EL (cell line): ENCODE measurements at places on chromosomes 6 and 20.
A peak's percentile ranks its signal among the peaks of the same experiment; 100 is the strongest.

DNA sequence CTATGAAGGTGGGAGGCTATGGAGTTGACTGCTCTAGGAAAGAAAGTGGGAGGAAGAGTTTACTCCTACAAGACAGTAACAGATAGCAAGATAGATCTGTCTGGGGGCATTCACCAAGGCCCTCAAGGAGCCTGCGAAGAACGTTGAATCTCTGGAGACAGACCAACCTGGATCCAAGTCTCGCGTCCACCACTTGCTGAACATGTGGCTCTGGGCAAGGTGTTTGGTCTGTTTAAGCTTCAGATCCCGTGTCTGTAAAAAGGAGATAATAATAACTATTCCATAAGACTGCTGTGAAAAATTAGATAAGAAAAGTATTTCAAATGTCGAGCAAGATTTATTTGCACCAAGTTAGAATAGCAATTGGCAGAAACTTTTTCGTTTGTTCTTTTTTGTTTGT lies 8.1 kb upstream of the EEF1A1 start:
- no peak for DNase-seq

GRCh38 chr6:153092082-153093013 lies 38.7 kb downstream of the RGS17 start:
- DNase-seq = peak; percentile 68

- DNase-seq = no peak
Measured at GRCh38 chr6:142376115-142376514, 74.3 kb downstream of the ADGRG6 start.

GRCh38 chr6:137486416-137486815 lies 7.8 kb downstream of the OLIG3 start:
- DNase-seq = no peak

- DNase-seq = no peak
Measured at GRCh38 chr20:63132715-63133471, 83.0 kb downstream of the YTHDF1 start.

DNA sequence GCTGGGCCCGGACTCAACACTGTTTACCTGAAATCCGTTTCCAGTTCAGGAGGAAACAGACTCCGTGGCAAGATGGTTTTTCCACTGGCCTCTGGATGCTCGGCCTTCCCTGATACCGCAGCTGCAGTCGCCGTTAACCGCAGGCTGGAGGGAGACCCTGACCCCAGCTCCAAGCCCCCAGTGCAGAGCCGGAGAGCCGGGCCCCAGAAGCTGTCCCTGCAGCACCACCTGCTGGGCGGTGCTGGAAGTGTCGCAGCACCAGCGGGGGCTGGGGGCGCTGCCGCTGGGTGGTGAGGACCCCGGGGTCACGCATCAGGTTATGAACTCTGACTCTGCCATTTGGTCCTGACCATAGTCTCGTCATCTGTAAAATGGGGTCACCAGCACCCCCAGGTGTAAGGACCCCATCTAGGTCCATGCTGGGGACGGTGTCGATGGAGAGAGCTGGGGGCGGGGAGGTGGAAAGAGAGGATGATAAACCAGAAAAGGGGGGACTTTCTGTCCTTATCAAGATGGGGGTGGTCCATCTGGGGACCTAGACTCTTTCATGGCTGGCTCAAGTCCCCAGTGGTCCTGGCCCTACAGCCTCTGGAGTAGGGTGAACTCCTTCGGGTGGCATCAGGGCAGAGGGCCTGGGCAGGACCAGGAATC lies 20.8 kb upstream of the CHRNA4 start:
- DNase-seq = no peak

GRCh38 chr6:14873101-14873500 lies 372.8 kb upstream of the JARID2 start:
- no peak for DNase-seq

DNA sequence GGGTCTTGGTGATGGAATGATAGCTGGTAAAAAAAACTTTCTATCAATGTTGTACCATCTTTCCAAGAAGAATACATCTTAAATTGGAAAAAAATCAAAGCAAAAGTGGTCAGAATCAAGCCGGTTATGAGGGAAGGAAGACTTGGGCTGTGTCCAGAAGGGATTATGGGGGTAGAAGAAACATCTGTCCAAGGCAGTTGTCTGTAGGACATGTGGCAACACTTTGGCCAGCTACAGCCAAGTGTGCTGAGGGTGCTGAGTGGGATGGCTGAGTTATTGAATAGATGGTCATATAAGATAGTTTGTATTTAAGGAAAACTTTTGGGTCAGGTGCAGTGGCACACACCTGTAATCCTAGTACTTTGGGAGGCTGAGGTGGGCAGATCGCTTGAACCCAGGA lies 38.4 kb downstream of the INSM1 start:
- DNase-seq = no peak

- DNase-seq = no peak
Measured at GRCh38 chr6:147577488-147577887, 69.0 kb downstream of the SAMD5 start.

DNA sequence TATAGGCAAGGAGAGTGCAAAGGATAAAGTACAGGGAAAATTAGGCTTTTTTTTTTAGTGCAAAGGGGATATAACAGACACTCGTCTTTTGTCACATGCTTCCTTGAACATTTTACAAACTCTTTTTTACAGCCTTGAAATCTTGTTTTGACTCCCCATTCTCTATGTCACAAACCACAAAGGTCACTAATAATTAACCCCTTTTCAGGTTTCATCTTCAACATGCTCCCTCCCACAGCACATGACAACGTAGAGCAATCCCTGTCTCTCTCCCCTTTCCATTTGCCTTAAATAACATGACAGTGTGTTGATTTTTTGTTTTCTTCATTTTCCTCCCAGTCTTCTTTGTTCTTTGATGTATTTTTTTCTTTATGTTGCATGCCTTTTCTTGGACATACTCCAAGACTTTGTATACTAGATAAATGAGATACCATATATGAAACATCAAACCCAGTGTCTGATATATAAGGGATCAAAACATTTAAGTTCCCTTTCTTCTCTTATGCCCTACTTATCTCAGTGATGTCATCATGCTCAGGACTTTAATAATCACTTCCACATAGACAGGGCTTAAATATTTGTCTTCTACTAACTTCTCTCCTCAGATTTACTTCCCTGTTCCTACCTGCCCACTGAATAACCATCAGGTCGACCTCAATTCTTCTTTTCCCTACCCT lies 378.7 kb upstream of the HSF2 start:
- no peak for DNase-seq

- peak; percentile 59 for DNase-seq
Measured at GRCh38 chr6:1613688-1614447, 4.2 kb downstream of the FOXC1 start.

DNA sequence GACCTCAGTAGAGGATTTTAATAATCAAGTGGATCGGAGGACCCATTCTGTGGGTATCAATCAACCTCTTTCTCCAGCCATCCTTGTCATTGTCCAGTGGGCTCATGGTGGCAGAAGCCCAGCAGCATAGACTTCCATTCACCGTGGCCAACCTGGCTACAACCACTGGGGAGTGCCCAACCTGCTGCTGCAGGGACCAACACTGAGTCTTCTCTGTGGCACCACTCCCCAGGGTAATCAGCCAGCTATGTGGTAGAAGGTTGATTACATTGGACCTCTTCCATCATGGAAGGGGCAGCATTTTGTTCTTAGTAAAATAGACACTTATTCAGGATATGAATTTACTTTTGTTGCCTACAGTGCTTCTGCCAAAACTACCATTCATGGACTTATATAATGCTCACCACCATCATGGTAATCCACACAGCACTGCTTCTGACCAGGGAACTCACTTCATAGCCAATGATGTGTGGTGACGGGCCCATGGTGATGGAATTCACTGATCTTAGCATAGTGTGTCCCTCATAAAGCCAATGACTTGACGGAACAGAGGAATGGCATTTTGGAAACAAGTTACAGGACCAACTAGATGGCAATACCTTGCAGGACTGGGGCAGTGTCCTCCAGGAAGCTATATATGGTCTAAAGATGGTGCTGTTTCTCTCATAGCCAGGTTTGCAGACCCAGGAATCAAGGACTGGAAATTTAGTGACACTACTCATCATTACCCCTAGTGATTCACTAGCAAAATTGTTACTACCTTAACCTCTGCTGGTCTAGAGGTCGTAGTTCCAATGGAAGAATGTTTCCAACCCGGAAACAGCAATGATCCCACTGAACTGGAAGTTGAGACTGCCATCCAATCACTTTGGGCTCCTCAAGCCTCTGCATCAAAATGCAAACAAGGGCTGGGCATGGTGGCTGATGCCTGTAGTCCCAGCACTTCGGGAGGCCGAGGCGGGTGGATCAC lies 7.6 kb downstream of the CD24 start:
- no peak for DNase-seq

GRCh38 chr6:9250852-9251251 lies 815.5 kb upstream of the SLC35B3 start:
- peak; percentile 49 for DNase-seq

DNA sequence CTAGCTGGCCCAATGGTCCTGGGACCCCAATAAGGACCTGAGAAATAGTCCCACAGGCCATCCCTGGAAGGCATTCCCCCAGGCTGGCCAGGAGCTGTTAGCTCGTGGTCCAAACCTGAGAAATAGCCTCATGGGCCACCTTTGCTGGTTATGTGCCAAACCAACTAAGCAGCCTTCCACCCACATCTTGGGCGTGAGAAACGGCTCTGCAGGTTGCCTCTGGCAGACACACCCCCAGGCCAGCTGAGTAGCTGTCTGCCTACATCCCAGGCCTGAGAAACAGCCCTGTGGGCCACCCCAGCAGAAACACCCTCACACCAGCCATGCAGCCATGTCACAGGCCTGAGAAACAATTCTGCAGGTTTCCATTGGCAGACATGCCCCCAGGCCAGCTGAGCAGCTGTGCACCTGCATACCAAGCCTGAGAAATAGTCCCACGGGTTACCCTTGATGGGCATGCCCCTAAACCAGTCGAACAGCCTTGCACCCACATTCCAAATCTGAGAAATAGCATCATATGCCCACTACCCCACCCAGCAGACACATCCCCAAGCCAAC lies 567.8 kb upstream of the ID4 start:
- DNase-seq = no peak

GRCh38 chr20:58645412-58645968 lies 5.6 kb upstream of the STX16 start:
- peak; percentile 26 for DNase-seq

DNA sequence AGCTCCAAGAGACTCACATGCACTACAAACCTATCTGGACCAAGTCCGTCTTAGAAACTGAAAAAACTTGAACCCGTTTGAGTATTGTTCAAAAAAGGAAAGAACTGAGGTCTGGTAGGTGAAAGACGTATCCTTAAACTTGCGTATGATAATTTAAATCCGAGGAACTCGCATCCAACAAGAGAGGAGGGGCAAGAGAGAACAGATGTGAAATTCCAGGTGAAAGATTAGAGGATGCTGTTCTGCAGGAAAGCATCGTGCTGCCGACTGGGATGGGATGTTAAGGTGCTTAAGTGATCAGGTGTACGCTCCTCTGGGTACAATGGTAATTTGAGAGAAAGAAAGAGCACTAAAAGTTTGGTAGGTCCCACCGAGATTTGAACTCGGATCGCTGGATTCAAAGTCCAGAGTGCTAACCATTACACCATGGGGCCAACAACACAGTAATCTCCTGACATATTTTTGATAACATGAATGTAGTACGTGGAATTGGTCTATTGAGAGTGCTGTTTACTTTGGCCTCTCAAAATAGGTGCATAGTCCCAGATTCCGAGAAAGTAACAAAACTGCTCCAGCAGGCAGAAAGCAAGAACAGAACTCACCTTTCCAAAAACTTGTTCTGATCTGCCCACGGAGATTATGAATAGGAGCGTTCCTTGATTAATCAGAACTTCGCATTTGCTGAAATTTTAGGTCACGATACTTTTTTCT lies 53.5 kb upstream of the BTN3A2 start:
- DNase-seq = peak; percentile 84

- DNase-seq = no peak
Measured at GRCh38 chr6:142651384-142651783, 293.6 kb downstream of the HIVEP2 start.

DNA sequence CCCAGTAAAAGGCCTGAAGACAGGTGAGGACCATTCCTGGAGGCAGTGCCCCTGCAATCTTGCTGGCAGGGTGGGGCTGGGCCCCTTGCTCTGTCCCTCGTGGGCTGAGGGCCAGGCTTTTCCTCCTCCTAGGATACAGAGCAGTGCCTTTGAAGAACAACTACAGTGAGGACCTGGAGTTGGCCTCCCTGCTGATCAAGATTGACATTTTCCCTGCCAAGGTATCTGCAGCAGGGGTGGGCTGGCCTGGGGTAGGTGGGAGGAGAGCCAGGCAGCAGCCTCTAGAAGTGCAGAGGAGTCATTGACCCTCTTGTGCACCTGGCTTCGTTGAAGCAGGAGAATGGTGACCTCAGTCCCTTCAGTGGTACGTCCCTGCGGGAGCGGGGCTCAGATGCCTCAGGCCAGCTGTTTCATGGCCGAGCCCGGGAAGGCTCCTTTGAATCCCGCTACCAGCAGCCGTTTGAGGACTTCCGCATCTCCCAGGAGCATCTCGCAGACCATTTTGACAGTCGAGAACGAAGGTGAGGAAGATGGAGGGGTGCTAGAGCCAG lies 36.5 kb downstream of the PLCG1 start:
- no peak for DNase-seq

DNA sequence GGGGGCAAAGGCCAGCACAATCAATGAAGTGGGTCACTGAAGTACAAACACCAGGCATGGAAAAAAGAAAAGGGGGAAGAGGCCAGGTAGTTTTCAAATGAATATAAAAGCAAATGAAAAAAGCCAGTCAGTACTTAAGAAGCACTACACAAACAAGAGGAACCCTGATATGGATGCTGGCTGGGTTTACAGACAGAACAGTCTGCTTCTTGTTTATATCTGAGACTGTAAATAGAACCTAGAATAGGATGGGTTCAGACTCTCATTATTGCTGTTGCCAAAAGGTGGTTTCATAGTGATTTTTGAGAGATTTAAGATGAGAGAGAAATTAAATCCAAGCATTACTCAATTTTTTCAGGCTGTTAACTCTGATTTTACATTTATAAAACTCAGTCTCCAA lies 24.1 kb downstream of the USP45 start:
- no peak for DNase-seq

GRCh38 chr6:154921482-154921881 lies 73.6 kb upstream of the TIAM2 start:
- no peak for DNase-seq

DNA sequence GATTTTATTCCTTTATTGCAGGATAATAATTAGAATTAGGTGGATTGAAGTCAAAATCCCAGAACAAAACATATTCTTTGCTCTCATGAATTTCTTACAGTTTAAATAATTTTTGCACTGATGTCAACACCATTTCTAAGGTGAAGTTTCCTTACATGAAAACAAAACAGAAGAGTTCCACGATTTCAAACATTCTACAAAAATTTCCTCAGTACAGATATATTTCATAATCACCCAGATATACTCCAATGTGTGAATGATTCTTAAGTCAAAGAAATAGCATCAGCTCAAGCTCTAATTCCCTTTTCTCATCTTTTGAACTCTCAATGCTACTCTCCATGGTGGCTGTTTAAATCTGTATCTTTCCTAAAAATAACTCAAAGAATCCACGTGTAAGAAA lies 39.5 kb upstream of the THBS2 start:
- no peak for DNase-seq

DNA sequence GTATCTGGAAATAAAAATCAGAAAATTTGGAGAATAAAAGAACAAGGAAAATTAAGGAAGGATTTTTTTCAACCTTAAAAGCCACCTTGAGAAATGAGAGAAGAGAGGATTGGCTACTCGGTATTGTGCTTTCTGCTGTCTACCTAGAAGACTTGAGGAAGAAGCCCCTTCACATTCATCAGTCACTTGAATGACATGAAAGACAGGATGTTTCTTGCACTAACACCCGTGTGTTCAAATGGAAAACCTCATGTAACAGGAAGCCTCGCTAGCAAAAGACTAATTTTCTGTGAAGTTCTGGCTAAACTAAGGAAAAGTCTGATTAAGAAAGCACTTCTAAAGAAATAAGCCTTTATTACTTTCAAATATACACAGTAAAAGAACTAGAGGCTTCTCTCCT lies 69.9 kb downstream of the OLIG3 start:
- no peak for DNase-seq
